ENCODE measurements at places on chromosomes 11 and 22.

DNA sequence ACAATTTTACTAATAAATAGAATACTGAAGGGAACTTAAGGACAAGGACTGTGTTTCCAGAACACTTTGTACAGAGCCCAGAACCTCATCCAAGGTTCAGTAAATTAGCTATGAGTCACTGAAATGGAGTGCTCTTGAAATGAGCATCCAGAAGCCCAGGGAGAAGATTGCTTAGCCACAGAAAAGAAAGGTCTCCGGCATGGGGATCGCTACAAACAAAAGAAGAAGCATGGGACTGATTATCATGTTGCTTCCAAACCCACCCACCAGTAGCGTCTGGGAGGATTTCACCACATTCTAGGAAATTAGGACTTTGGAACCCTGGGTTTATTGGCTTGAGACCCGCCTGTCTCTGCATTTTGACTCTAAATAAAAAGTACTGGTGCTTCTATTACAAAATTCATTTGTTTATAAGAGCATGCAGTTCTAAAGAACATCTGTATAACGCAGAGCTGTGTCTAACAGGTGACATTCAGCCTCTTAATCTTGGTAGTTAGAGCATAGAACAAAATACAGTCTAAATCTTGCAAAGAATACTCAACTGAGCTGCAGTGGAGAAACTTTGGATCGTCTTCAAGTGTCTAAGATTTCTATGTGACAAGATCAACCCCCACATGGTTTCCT lies 35.9 kb upstream of the SESN3 start:
- DNase-seq = no peak

- DNase-seq = no peak
Observed at GRCh38 chr11:124982043-124982442, 28.0 kb downstream of the CCDC15 start.

DNA sequence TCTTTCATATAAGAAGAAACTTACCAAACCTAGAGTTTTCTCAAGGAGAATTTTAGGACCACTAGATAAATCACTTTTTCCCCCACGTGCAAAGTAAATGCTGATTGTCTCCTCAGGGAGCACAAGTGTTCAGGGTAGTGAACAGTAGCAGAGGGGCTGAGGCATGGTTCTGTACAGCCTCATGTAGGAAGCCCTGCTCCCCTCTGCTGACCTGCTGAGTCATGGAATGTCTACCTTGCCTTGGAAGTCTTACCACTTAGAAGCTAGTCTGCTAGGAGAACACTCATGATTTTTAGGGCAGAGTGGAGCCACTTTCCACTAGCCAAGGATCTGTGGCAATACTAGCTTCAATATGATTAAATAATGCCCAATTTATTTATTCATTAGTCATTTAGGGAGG lies 2120.6 kb upstream of the RAG2 start:
- no peak for DNase-seq

GRCh38 chr11:118998822-118999221 lies 884 bp downstream of the CENATAC start:
- no peak for DNase-seq

- DNase-seq = no peak
Observed at GRCh38 chr11:1835671-1836010, 851 bp downstream of the SYT8 start.

DNA sequence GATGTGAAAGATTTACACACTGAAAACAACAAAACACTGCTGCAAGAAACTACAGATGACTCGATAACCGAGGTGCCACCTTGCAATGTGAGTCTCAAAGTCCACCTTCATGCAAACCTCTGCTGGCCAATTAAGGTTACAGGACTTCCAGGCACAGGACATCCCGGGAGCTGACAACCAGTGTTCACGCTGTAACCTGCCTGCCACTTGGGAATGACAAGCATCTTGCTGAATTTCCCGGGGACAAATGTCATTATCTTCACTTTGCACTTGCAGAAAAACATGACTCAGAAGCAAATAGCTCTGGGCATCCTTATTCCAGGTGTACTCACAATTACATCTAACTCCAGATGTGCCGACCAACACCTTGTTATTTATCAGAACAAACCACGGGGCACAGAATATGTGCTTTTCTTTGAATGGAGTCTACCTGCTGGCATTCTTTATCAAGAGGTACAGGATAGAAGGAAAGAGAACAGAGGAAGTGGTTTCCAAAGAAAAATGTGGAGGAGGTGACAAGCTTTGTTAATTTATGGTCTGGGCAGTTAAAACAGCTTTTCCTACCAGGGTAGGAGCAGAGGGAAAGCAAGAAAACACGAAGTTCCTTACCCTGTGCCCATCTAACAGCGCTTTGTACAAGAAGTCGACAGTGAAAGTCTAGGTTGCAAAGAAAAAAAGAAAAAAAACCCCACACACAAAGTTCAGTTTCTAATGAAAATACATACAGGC lies 72.3 kb downstream of the SHANK2 start:
- no peak for DNase-seq

DNA sequence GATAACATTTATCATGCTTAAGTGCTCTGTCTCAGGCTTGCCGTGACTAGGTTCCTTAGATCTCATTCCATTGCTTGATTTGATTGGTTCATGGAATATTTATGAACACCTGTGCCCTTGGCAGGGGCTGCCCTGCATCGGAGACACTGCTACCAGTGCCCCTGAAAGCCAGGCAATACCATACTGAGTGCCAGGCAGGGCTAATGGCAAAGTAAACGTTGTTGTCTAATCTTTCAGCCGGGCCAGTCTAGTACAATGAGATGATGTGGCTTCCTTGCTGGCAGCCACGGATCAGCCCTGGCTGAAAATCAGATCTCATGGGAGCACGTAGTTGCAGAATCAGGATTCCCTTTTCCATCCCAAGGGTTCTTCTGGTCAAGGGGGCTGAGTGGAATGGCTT lies 5.0 kb upstream of the PGA3 start:
- DNase-seq = no peak

DNA sequence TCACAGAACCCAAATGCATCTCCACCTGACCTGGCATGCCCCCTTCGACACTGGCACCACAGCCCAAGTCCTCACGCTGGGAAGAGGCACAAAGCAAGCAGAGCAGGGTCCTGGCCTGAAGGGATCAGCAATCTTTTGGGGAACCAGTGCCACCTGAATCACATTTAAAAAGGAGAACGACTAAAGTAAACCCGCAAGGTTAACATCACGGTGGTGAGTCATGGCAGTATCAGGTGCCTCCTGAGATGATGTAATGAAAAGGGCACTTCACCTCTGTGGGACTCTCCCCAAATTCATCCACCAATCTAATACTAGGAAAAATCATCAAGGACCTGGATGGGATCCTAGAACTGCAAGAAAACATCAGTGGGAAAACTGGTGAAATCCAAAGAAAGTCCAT lies 44.9 kb downstream of the PACSIN2 start:
- no peak for DNase-seq

GRCh38 chr11:23924226-23924625 lies 572.6 kb upstream of the LUZP2 start:
- DNase-seq = no peak

- DNase-seq = no peak
Observed at GRCh38 chr11:108253176-108253575, 30.3 kb downstream of the ATM start.

- no peak for DNase-seq
Observed at GRCh38 chr22:28187612-28188011, 268.6 kb upstream of the PITPNB start.

GRCh38 chr22:32684822-32685187 lies 116.7 kb upstream of the TIMP3 start:
- no peak for DNase-seq
